ENCODE measurements at places on chromosomes 11 and 22.

DNA sequence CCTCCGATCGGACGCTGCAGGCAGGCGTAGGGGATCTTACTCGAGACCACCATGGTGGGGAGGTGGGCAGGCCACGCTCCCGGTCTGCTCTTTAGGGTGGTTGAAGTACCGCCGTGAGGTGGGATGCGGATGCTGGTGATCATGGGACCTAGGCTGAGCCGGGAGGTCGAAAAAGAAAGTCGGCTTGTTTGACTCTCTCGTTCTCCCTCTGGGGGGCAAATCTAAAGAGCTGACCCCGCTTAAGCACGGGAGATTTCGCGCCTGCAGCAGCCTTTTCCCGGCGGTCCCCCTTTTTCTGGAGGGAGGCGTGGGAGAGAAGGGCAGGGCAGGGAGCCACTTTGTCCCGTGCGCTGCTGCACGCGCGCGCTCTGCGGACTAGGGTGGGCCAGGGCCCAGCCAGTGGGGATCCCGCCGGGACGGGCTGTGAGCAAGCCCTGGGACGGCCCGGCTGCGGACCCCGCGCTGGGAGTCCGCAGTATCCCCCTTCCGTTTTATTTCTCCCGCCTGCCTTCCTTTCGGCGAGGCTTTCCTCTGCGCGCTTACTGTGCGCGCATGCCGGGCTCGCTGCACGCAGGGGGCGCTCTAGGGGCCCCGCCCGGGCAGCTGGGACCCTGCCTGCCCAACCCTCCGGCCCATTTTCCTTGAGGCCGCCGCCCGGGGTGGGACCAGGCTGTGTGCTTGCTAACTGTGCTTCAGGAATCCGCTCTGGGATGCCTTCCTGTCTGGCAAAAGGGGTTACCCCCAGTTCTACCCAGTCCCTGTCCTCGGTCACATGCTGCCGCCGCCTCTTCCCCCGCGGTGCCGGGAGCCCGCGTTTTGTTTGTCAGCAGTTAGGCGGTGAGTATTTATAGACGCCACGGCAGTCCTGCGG is 81.0 kb downstream of the PRR5L start:
- peak; percentile 72 for DNase-seq

- DNase-seq, result no peak
These were observed 93.3 kb downstream of the RCN1 start for GRCh38 chr11:32184041-32184722.

GRCh38 chr11:6666302-6667183 is 10.9 kb upstream of the DCHS1 start:
- DNase-seq, result no peak

GRCh38 chr11:19915808-19916207 is 203.2 kb downstream of the NAV2 start:
- DNase-seq, result no peak

DNA sequence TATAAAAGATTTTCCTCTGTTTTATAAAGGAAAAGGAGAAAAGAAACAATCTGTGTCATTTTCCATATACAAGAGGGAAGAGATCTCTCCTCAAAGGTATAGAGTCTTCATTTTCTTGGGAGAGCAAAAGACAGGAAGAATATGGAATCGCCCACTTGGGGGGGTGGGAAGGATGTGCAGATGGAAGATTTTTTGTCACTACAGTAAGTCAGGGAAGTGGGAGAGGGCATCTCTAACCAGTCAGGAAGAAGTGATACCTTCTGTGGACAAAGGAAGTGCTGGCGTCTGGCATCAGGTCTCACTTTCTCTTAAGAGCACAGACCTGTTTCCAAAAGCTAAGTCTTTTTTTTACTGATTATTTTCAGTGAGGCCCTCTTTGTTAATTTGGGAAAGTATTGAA is 1.4 kb downstream of the PRR14L start:
- DNase-seq, result no peak

DNA sequence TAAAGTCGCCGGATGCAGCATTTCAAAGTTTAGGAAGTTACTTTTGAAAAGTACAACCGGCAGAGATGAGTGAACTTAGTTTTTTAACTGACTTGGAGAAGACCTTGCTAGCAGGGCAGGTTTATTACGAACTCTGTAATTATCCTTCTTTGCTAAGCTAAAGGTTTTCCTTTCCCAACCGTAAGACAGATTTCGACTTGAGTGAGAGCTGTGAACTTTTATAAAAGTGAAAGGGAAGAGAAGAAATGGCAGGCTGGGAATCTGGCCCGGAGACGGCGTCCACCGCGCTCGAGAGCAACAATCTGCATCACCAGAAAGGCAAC is 659 bp upstream of the TEAD1 start:
- DNase-seq, result no peak

GRCh38 chr11:111526501-111526900 is 11.9 kb downstream of the HOATZ start:
- DNase-seq, result no peak
